ENCODE measurements at places on chromosomes 6 and 20.
A peak's percentile ranks its signal among the peaks of the same experiment; 100 is the strongest.

- DNase-seq, result peak; percentile 68
These were observed 10.1 kb upstream of the ZNF337 start for GRCh38 chr20:25706793-25707192.

GRCh38 chr6:23073821-23074220, 504.5 kb downstream of the HDGFL1 start:
- DNase-seq, result no peak

DNA sequence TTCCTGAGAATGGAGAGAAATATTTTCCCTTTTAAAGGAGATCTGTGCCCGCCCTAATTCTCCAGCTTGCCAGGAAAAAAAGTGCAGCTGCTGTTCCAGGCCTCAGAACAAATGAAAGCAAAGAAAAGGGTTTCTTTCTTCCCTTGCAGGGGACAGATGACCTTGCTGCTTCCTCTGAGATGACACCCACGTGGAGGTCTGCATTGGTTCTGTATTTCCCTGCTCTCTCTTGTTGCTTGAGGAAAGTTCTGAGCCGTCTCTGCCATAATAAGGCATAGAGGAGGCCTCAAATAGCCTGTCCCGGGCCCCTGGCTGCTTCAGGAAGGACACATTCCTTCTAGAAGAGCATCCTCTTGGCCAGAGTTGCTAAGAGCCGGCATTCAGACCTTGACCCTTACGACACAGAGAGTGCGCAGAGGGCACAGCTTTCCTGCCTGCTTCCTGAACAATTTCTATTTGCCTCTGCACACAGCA, 501.8 kb upstream of the SULF2 start:
- DNase-seq, result no peak

GRCh38 chr6:164826831-164827468, 482.5 kb downstream of the C6orf118 start:
- DNase-seq, result no peak

GRCh38 chr20:36384022-36384619, 78.0 kb downstream of the DLGAP4 start:
- peak; percentile 8 for DNase-seq

- DNase-seq, result no peak
These were observed 199.9 kb upstream of the SOX4 start for GRCh38 chr6:21393441-21394165.

GRCh38 chr6:130453230-130453629, 87.4 kb downstream of the TMEM200A start:
- DNase-seq, result peak; percentile 65

- DNase-seq, result no peak
These were observed 29.2 kb upstream of the GNRH2 start for GRCh38 chr20:3014179-3014578.

- no peak for DNase-seq
These were observed 139.1 kb upstream of the SPTLC3 start for GRCh38 chr20:12869669-12870068.

GRCh38 chr6:46876126-46876525, 45.6 kb downstream of the ADGRF5 start:
- no peak for DNase-seq

DNA sequence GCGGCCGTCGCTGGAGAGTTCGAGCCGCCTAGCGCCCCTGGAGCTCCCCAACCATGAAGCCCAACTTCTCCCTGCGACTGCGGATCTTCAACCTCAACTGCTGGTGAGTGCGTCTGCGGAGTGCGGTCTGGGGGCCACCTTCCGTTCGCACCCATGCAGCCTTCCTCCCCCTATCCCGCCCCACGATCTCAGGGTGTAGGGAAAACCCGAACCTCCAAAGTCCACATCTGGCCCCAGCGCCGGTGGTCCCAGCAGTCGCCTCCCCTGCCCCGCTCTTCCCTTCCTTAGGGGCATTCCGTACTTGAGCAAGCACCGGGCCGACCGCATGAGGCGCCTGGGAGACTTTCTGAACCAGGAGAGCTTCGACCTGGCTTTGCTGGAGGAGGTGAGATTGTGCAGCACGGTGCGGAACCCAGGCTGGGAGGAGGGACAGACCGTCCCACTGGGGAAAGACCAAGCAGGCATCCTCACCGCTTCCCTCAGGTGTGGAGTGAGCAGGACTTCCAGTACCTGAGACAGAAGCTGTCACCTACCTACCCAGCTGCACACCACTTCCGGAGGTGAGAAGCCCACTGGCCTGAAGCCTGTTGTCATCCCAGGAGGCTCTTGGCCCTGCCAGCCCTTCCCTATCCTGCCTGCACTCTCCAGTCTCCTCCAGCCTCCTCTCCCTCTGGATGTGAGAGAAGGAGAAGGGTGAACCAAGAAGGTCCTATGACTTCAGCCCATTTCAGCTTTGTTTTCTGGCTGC, 719 bp downstream of the SMPD2 start:
- DNase-seq, result peak; percentile 62

DNA sequence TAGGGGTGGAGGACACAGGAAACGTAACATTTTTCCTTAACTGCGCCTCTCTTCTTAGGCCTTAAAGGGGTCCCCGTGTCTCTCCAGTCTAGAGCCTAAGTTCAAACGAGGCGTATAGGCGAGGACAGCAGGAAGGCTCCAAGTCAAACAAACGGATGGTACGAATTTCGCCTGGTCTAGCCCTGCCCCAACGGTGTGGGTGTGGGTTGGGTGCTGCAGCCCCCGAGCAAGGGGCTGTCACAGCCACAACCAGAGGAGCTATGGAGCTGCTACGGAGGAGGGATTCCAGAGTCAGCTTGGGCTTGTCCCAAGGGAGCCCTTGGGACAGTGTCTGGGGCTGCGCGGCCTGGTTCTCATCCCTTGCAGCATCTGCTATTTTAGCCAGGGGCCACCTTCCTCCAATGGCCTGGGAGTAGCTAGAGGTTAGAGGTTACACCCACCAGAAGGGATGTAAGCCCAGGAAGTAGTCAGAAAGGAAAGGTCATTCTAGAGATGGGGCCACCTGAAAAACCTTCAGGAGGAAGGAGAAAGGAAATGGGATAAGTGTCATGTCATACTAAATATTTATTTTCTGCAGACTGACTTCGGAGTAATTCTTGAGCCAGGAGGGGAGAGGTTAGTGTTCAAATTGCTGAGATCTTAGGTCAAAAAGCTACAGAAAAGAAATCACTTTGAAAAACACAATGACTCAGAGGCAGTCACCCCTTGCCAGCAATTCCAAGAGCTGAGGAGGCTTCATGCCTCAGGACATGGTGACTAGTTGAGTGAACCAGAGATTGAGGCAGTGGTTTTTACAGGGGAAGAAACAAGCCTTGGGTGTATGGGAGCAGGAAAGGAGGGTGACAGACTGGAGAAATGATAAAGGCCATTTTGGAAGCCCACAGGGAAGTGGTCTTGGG, 21.7 kb downstream of the VPS52 start:
- DNase-seq, result no peak

GRCh38 chr20:50229156-50229607, 38.6 kb downstream of the CEBPB start:
- no peak for DNase-seq

Data from CD4-positive, alpha-beta T cell treated with Interleukin-17A for 1 hour (primary cell).